ENCODE measurements at places on chromosomes 1 and 21. TPM values are rescaled to one million over a fixed set of nuclear protein-coding genes. Genes with fewer than 3 reads are reported as not detected.

Gene HSD3B2
- not detected for total RNA-seq

Gene SPATA21
- total RNA-seq, result not detected

Gene OR2T2
- total RNA-seq, result not detected

Gene AXDND1
- total RNA-seq, result 0.30 TPM

Gene LCE3D
- not detected for total RNA-seq

Gene SEMA6C
- total RNA-seq, result 2.1 TPM

Gene SLC9C2
- not detected for total RNA-seq

Gene TMPRSS3
- not detected for total RNA-seq

Gene KRTAP22-1
- total RNA-seq, result not detected

Gene SMPDL3B
- total RNA-seq, result not detected

Gene TACSTD2
- 0.45 TPM for total RNA-seq
